ENCODE measurements at places on chromosomes 4 and X. TPM values are rescaled to one million over a fixed set of nuclear protein-coding genes. Genes with fewer than 3 reads are reported as not detected.

IQCM gene
- total RNA-seq = not detected

REPS2 gene
- total RNA-seq = 4.5 TPM

STPG2 gene
- not detected for total RNA-seq

SPATA4 gene
- not detected for total RNA-seq

- H3K27ac ChIP-seq = no peak overlapping the region
- no peaks in the 10 kb centered on the region for H3K36me3 ChIP-seq
- DNase-seq = no peak
- no peaks in the 10 kb centered on the region for H3K27me3 ChIP-seq
- no peaks in the 10 kb centered on the region for H3K4me1 ChIP-seq
These were observed 644.7 kb upstream of the PCDH10 start for GRCh38 chr4:132504438-132504837.

DNA sequence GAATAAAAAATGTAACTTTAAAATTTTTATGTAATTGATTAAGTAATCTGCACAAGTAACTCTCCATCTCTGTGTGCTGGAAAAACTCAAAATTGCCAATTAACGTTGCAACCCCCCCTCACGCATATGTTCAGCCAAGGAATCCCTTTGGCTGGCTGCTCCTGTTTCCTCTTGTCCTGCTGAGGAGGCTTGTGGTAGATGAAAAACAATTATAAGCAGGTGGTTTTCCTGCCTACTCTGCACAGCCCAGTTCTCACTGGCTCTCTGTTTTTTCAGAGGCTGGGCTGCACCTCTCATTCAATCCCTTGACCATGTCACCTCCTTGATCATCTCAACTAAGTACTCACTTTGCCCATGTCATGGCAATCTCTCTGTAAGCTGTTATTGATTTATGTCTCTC is 1068.4 kb downstream of the ARAP2 start:
- H3K36me3 ChIP-seq = no peaks in the 10 kb centered on the region
- no peaks in the 10 kb centered on the region for H3K27me3 ChIP-seq
- no peaks in the 10 kb centered on the region for H3K4me1 ChIP-seq
- no peak overlapping the region for H3K27ac ChIP-seq
- DNase-seq = no peak
- no peak overlapping the region for H3K4me3 ChIP-seq

DNA sequence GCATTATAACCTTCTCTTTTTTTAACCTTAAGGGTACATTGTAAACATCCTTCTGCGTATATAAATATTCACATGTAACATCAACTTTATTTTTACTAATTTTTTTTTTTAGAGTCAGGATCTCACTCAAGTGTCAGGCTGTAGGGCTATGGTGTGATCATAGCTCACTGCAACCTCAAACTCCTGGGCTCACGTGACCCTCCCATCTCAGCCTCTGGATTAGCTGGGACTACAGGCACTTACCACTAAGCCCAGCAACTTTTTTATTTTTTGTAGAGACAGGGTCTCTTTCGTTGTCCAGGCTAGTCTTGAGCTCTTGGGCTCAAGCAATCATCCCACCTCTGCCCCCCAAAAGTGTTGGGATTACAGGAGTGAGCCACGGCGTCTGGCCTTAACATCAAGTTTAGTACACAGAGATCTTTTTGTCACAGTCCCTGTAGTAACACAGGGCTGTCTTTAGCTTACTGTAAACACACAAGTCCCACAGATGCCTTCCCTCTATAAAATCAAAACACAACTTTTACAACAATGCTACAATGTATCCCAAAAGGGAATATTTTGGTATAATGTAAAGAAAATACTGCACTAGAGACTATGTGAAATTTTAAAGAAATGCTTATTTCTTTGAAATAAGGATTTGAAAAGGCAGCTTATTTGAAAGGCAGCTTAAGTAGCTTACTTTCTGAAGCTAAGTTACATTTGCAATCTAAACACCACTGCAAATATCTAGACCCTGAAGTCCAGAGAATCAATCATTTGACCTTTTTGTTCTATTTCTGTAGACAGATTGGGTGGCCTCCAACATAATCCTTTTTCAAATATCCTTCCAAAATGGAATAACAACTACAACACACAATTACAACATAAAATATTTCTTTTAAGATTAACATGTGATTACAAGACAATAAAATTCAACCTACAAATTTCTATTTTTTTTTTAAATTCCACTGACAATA is 116.0 kb downstream of the APBB2 start:
- no peaks in the 10 kb centered on the region for H3K4me1 ChIP-seq
- H3K27me3 ChIP-seq = no peaks in the 10 kb centered on the region
- no peak overlapping the region for H3K4me3 ChIP-seq
- H3K27ac ChIP-seq = no peak overlapping the region
- no peaks in the 10 kb centered on the region for H3K36me3 ChIP-seq
- DNase-seq = no peak

DNA sequence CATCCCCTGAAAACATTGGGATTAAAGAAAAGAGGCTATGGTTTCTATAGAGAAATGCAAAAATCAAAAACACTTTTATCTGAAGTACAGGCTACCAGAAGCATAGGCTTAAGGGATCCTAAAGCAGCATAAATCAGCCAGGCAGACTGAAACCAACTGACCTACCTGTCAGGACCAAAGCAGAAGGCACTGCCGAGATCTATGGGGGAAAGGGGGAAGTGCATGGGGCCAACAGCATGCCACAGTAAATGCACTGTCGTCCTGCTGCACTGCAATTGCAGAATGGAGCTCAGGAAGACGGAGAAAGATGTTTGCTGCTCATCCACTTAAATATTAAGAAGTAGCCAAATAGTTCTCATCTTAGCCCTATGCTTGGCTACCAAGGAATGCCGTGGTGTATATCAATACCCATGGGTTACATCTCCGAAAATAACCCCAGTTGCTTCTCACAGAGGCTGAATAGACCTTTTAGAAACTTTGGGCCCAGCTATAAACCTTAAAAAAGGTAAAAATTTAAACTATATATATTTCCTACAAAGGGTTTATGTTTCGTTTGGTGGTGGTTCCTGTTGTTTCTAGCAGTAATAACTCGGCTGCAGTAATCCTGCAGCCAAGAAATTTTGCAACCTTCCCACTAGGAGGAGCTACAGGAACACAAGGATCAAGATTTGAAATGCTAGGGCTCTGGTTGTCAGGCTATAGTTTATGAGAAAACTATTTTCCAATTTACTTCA is 312.2 kb upstream of the DIAPH2 start:
- no peaks in the 10 kb centered on the region for H3K36me3 ChIP-seq
- no peak overlapping the region for H3K4me3 ChIP-seq
- H3K4me1 ChIP-seq = no peaks in the 10 kb centered on the region
- no peak overlapping the region for H3K27ac ChIP-seq

- H3K36me3 ChIP-seq = no peaks in the 10 kb centered on the region
- no peaks in the 10 kb centered on the region for H3K4me1 ChIP-seq
- no peak for DNase-seq
- H3K27me3 ChIP-seq = peaks cover 7% of the 10 kb centered on the region
These were observed 3.9 kb upstream of the SFRP2 start for GRCh38 chr4:153792618-153793247.

GRCh38 chr4:76666944-76667532 is 230.9 kb downstream of the SOWAHB start:
- H3K4me3 ChIP-seq = no peak overlapping the region
- no peaks in the 10 kb centered on the region for H3K36me3 ChIP-seq
- no peak overlapping the region for H3K27ac ChIP-seq
- DNase-seq = no peak
- no peaks in the 10 kb centered on the region for H3K27me3 ChIP-seq

- DNase-seq = no peak
- no peaks in the 10 kb centered on the region for H3K4me1 ChIP-seq
- no peak overlapping the region for H3K4me3 ChIP-seq
- H3K36me3 ChIP-seq = no peaks in the 10 kb centered on the region
- no peaks in the 10 kb centered on the region for H3K27me3 ChIP-seq
These were observed 37.0 kb downstream of the NSG1 start for GRCh38 chr4:4423706-4424498.

DNA sequence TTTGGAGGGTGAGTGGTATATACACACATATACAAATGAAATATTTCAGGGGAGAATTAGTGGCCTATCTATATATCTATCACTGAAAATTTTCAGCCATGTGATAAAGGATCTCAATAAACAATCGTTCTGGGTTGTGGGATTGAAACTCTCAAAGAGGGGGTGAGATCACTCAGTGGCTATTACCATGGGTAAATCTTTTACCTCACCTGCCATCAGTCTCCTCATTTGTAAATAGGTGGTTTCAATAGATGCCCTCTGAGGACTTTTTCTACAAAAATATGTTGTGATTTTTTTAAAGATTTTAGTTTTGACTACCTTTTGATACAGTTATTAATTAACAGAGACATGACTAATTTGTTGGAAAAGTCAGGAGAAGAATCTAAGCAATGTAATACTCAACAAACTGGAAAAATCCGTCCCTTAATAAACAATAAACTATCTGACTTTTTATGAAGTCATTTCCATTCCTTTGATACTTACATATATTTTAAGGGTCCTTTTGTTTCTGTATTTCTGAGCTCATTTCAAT is 192.8 kb downstream of the MAD2L1 start:
- no peaks in the 10 kb centered on the region for H3K27me3 ChIP-seq
- no peak for DNase-seq
- H3K27ac ChIP-seq = no peak overlapping the region
- no peak overlapping the region for H3K4me3 ChIP-seq
- no peaks in the 10 kb centered on the region for H3K36me3 ChIP-seq

GRCh38 chr4:139933541-139933940 is 220.4 kb downstream of the MAML3 start:
- no peaks in the 10 kb centered on the region for H3K4me1 ChIP-seq
- DNase-seq = no peak
- H3K4me3 ChIP-seq = no peak overlapping the region
- no peaks in the 10 kb centered on the region for H3K36me3 ChIP-seq
- H3K27me3 ChIP-seq = no peaks in the 10 kb centered on the region

DNA sequence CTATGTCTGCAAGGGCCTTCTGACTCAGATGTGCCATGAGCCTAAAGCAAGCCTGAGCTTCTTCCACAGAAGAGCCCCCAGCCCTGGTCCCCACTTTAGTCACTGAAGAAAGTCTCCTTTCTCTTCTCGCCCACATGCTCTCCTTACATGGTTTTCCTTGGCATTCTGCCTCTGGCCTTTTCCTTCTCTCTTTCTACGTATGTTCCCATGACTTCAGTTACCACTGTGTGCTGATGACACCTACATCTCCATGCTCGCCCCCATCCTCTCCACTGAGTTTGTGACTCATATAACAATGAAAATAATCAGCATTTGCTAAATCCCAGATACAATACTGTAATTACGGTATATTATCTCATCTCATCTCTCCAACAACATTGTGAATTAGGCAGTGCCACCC is 149.3 kb downstream of the AMMECR1 start:
- no peak for DNase-seq
- no peaks in the 10 kb centered on the region for H3K4me1 ChIP-seq
- no peak overlapping the region for H3K27ac ChIP-seq
- H3K27me3 ChIP-seq = no peaks in the 10 kb centered on the region

- H3K36me3 ChIP-seq = no peaks in the 10 kb centered on the region
- no peak for DNase-seq
- no peaks in the 10 kb centered on the region for H3K27me3 ChIP-seq
- H3K4me3 ChIP-seq = no peak overlapping the region
- no peak overlapping the region for H3K27ac ChIP-seq
These were observed 256.2 kb downstream of the FSTL5 start for GRCh38 chr4:161907590-161907955.

DNA sequence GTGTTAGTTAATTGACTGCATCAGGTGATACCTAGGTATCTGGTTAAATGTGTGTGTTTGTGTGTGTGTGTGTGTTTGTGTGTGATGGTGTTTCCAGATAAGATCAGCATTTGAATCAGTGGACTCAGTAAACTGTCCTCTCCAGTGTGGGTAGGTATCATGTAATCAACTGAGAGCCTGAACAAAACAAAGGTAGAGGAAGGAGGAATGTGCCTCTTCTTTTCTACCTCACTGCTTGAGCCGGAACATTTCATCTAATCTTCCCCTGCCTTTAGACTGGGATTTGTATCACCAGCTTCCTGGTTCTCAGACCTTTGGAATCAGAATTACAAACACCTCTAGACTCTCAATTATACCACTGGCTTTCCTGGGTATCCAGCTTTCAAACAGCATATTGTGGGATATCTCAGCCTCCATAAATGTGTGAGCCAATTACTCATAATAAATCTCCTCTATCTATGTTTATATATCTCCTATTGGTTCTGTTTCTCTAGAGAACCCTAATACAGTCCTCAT is 120.5 kb downstream of the TBCK start:
- H3K27ac ChIP-seq = no peak overlapping the region
- H3K4me3 ChIP-seq = no peak overlapping the region

DNA sequence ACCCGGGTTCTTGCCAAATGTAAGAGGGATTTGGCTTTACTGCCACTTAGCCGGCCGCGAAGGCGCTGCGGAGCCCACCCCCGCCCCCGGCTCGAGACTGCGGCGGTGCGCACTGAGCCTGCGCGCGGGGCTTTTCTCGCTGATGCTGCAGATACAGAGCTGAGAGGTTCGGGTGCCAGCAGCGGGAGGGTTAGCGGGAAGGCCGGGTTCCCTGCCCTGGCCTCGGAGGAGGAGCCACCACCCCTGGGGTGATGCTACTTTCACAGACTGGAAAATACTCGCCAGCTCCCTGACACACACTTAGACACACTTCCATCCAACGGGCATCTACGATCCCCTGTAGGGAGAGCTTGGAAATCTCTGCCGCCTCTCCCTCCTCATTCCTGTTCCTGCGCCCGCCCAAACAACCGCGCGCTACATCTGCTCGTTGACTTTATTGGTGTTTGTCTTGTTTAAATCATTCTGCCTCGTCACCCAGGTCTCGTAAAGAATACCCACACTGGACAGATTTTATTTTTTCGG is 2.1 kb upstream of the PCDH7 start:
- H3K4me1 ChIP-seq = peaks cover 6% of the 10 kb centered on the region
- peak overlapping the region; percentile 74 for H3K4me3 ChIP-seq
- no peaks in the 10 kb centered on the region for H3K36me3 ChIP-seq

GRCh38 chr4:19095491-19096046 is 1074.0 kb upstream of the LCORL start:
- H3K4me3 ChIP-seq = no peak overlapping the region
- no peaks in the 10 kb centered on the region for H3K27me3 ChIP-seq
- no peak for DNase-seq
- no peaks in the 10 kb centered on the region for H3K36me3 ChIP-seq
- H3K27ac ChIP-seq = no peak overlapping the region

GRCh38 chr4:161894493-161895167 is 269.2 kb downstream of the FSTL5 start:
- no peak overlapping the region for H3K27ac ChIP-seq
- H3K27me3 ChIP-seq = no peaks in the 10 kb centered on the region
- DNase-seq = no peak
- no peaks in the 10 kb centered on the region for H3K4me1 ChIP-seq

DNA sequence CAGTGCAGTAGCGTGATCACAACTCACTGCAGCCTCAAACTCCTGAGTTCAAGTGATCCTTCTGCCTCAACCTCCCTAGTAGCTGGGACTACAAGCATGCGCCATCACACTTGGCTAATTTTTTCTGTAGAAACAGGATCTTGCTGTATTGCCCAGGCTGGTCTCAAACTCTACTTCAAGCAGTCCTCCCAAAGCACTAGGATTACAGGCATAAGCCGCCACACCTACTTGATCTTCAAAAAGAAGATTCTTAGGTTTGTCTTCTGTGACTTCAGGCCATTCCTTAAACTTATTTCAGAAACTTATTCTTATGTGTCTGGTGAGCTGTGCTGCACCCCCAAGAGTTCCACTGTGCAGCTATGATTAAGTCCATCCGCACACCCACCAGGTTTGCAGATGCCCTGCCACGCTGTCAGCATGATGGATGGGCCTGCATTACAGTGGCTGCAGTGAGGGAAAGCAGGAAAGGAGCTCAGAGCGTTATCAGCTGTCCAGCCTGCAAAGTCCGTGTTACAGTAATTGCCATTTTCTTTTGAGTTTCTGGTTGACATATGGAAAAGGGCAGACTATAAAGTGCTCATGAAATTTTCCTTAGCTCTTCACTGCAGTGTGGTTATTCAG is 146.6 kb downstream of the AASDH start:
- H3K27me3 ChIP-seq = no peaks in the 10 kb centered on the region
- no peaks in the 10 kb centered on the region for H3K36me3 ChIP-seq
- no peak overlapping the region for H3K27ac ChIP-seq
- no peak overlapping the region for H3K4me3 ChIP-seq
- DNase-seq = no peak

All from Panc1 (cell line).